Right ventricle myocardium superior (tissue), 1 donor: ENCODE measurements at places on chromosomes 11 and 22. TPM values are rescaled to one million over a fixed set of nuclear protein-coding genes. Genes with fewer than 3 reads are reported as not detected.

GRCh38 chr11:8023831-8024555 is 36.9 kb downstream of the EIF3F start:
- no peak for DNase-seq

- no peak for DNase-seq
These were observed 28.7 kb downstream of the ZBTB16 start for GRCh38 chr11:114088216-114088615.

- DNase-seq, result no peak
These were observed 1.6 kb upstream of the ACY3 start for GRCh38 chr11:67651976-67652781.

- DNase-seq, result no peak
These were observed 172.8 kb upstream of the NAV2 start for GRCh38 chr11:19539861-19540260.

GRCh38 chr11:64241241-64241490 is 271 bp downstream of the FKBP2 start:
- peak; percentile 100 for DNase-seq

GRCh38 chr11:67633758-67634365 is 4.1 kb upstream of the NUDT8 start:
- DNase-seq, result no peak

The SYNGR1 gene
- 32.2 TPM for total RNA-seq

The PHOX2A gene
- total RNA-seq, result not detected

The OR51B4 gene
- total RNA-seq, result not detected
